ENCODE measurements at places on chromosomes 2 and 18.

DNA sequence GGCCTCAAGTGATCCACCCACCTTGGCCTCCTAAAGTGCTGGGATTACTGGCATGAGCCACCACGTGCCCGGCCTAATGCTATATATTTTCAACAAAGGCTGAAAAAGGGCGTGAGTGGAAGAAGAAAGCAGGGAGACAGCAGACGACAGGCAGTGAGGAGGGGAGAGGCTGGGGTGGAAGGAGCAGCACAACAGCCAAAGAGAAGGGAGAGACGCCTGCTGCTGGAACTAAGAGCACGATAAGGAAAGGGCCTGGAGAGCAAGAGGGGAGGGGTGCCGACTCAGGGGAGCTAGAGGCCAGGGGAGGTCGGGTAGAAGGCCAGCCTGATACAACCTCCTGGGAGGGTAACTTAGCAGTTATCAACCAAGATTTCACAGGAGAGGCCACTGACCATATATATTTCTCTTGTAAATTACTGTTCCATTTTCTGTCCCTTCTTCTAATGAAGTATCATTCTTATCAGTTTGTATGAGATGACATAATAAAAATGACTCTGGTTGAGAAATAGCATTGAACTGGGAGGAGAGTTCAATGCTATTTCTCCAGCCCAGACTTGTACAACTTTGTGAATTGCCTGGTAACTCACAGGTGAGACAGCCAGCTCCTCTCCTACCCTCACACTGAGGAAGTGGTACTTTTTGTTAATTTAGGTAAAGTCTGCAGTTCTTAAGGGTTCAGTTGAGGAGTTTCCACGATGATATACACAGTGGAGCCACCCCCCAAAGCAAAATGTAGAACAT is 5.8 kb upstream of the RNU4ATAC start:
- DNase-seq: no peak

DNA sequence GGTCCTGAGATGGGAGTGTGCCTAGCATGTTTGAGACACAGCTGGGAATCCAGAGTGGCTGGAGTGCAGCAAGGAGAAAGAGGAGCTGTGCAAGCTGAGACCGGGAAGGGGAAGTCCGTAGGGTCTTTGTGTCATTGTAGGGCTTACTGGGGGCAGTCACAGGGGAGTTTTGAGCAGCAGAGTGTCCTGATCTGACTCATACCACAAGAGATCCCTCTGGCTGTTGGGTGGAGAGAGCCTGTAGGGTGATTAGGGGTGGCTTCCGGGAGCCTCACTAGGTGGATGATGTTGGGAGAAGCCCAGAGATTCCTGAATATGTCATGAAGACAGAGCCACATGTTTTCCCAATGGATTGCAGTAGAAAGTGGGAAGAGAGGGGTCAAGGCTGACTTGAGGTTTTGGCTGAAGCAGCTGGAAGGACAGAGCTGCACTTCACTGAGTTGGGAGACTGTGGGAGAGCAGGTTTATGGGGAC is 30.9 kb downstream of the FHOD3 start:
- no peak for DNase-seq

- DNase-seq: no peak
Measured at GRCh38 chr18:43248610-43249249, 28.6 kb downstream of the SYT4 start.

GRCh38 chr2:16005389-16005788 is 65.0 kb downstream of the MYCN start:
- DNase-seq: no peak

DNA sequence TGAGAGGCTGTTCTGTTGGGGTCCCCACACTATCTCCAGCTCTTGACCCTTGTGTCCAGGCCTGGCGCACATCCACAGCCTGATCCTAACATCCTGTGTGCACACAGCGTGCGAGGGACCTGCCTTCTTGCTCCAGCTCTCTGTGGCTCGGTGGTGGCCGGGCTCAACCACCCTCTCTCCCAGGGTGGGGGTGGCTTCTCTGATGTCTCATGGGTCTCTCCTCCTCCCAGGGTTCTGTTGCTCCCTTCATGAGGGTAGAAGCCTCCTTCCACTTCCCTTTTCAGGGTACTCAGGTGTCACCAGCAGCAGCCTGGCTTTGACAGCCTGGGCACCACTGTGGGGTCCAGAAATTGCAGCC is 196.9 kb upstream of the RAB6C start:
- no peak for DNase-seq

DNA sequence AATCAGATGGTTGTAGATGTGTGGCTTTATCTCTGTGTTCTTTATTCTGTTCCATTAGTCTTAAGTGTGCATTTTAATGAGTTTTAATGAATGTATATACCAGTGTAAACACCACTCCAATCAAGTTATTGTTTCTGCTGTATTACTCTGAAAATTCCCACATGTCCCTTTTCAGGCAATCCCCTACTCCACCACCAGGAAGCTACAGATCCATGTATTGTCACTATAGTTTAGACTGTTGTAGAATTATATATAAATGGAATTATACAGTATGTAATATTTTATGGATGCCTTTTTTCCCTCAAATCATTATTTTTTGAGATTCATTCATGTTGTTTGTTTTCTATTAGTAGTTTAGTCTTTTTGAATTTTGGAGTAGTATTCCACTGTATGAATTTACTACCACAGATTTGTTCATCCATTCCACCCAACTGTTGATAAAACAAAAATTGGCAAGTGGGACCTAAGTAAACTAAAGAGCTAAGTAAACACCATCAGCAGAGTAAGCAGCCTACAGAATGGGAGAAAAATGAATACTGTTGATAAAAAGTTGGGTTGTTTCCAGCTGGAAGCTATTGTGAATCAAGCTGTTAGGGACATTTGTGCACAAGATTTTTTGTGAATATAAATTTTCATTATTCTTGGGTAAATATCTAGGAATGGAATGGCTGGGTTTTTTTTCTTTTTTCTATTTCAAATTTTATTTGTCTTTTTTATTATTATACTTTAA is 262.0 kb downstream of the CAMKMT start:
- no peak for DNase-seq

GRCh38 chr2:20322527-20323300 is 27.9 kb downstream of the PUM2 start:
- DNase-seq: no peak

- DNase-seq: no peak
Measured at GRCh38 chr2:123808243-123808642, 216.8 kb upstream of the CNTNAP5 start.

- DNase-seq: no peak
Measured at GRCh38 chr18:60067426-60068210, 167.8 kb downstream of the PMAIP1 start.

DNA sequence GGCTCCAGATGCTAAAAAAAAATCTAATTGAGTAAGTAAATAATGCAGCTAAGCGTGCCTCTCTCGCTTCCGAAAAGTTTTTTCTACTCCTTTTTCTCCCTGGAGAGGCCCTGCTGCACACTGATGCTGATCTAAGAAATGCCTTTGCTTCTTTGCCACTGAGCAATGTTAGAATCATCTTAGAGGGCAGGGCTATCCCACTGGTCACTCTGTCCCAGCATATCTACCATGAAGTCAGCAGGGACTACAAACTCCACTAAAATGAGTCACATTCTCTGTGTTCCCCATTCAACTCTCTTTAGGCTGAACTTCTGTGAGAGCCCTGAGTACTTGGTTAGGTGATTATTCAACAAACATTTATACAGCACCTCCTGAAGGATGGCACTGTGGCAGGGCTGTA is 127.6 kb upstream of the LYPD1 start:
- DNase-seq: no peak

Data from CD4-positive, alpha-beta T cell treated with Interferon alpha-2 for 1 hour (primary cell).